ENCODE measurements at places on chromosomes 5 and 9.
A peak's percentile ranks its signal among the peaks of the same experiment; 100 is the strongest.

DNA sequence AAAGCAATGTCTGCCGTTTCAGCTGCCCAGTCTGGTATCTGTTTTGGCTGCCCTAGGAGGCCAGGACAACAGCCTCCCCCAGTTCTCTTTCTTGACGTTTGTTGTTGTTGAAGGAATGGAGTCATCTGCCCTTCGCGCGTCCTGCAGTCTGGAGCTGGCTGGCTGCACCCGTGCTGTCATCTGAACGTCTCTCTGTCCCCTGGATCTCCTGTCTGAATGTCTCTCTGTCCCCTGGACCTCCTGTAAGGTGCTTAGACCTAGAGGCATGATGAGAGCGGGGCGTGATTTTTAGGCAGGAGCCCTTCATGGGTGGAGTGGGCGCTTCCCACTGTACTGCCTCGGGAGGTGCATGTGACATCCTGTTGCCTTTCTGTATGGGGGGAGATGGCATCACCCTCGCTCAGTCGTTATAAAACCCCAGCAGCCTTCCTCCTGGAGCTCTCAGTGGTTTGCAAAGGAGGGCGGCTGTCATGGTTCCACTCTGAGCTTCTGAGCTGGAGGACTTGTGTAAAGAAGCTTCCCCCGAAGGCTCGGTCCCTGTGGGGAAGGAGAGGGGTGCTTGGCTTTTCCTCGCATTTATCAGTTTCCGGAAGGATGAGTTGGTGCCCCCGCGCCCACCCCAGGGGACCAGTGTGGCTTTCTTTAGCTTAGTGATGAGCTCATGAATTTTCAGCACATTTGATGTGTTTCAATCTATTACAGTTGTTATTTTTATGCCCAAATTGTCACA lies 49.8 kb upstream of the OLFM1 start:
- no peak for DNase-seq

- DNase-seq: no peak
These were observed 226.8 kb upstream of the ATP10B start for GRCh38 chr5:161078793-161079192.

DNA sequence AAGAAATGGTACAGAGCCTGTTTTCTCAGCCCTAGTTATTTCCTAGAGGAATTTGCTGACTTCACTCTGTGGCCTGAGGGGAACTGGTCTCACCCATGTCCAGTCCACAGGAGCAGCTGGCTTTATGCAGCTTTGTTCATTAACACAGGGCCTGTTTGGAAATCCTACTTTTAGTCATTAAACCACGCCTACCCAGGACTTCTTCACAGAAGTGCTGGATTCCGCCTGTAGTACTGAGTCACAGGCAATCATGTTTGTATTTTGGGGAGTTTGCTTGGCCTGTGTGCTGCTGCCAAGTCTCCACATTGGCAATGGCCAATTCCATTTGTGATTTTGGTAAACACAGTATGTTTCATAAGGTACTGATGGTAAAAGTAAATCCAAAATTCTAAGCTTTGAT lies 52.8 kb downstream of the CTNND2 start:
- DNase-seq: no peak

- peak; percentile 91 for DNase-seq
These were observed 1.4 kb upstream of the LARP1 start for GRCh38 chr5:154753792-154754191.

DNA sequence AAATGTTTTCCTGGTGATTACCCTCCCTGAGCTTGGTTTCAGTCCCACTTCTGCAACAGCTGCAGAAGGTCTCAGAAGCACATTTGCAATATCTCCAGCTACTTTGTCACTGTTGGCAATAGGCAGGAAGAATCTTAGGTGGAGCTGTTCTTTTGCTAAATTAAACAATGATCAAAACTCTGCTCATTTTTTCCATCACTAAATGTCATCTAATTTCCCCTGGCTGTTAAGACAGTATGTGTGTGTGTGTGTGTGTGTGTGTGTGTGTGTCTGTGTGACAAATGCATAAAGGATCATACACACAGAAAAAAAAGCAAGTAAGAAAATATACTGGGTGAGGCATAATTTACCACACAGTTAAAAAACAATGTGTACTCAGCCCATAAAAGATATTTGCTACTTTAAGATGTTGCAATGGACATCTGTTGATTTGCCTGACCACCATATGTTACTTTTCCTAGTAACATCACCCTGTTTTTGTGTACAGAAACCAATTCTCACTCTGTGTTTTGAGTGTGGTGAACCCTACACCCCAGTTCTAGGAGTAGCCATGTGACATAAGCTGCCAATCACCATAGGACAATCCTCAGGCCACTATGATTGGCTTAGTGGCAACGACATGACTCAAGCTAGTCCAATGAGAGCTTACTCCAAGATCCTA lies 572.6 kb upstream of the CLINT1 start:
- peak; percentile 21 for DNase-seq

GRCh38 chr9:104969116-104969515 lies 41.2 kb upstream of the ABCA1 start:
- no peak for DNase-seq

DNA sequence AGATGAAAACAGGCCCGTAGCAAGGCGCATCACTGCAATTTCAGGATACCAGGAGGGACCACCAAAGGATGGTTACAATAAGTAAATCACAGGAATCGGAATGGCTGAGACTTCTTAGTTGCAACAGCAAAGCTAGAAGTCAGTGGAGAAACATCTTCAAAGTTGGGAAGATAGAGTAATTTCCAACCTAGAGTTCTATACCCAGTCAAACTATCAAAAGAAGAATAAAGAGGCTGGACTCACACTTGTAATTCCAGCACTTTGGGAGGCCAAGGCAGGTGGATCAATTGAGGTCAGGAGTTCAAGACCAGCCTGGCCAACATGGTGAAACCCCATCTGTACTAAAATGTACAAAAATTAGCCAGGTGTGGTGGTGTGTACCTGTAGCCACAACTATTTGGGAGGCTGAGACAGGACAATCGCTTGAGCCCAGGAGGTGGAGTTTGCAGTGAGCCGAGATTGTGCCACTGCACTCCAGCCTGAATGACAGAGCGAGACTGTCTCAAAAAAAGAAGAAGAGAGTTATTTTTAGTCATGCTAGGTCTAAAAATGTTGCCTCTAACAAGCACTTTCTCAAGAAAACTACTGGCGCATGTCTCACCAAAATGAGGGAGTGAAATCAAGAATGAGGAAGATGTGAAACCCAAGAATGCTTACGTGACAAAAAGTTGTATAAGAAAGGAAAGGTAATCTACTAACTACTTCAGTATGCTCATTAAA lies 267.7 kb downstream of the DENND1A start:
- no peak for DNase-seq

DNA sequence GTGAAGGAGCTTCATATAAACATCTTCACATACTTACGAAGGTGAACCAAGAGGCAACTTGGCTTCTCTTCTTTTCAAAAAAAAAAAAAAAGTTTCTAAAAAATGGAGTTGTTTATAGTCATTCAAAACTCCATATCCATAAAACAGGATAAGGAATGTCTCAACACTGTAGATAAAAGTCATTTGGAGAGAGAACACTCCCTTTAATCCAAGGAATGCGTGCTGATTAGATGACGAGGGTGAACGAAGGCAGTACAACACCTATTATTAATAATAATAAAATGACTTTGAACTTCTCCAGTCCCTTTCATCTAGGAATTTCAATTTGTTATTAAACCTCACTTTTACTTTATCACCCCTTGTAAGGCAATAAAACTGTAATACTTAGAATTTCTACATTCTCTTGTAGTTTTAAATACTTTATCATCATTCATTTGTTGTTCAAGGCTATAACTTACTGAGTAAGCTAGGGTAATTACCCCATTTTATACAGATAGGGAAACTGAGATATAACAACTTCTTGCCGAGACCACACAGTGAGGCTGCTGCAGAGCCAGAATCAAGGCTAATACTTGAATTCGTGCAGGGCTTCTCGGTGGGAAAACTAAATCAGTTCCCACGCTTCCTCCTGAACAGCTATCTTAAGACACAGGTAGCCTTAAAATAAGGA lies 377.1 kb downstream of the EFNA5 start:
- DNase-seq: no peak

- no peak for DNase-seq
These were observed 78.8 kb downstream of the GPR21 start for GRCh38 chr9:123112015-123112975.
